AG09309 (cell line): ENCODE measurements at places on chromosomes 4 and X.

DNA sequence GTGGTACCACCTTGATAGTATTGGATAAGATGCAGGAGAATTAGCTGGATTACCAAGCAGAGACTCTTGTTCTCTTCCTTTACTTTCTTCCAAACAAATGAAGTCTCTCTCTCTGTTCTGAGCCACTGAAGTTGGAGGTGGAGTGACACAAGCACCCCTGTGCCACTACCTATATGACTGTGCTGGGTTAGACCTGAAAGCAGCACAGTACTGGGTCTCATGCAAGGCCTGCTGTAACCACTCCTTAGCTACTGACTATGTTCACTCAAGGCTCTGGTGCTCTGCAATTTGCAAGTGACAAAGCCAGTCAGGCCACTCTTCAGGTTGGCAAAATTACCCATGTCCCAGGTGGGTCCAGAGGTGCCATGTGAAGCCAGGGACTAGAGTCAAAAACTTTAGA is 389.6 kb upstream of the MAOA start:
- DNase-seq, result no peak

DNA sequence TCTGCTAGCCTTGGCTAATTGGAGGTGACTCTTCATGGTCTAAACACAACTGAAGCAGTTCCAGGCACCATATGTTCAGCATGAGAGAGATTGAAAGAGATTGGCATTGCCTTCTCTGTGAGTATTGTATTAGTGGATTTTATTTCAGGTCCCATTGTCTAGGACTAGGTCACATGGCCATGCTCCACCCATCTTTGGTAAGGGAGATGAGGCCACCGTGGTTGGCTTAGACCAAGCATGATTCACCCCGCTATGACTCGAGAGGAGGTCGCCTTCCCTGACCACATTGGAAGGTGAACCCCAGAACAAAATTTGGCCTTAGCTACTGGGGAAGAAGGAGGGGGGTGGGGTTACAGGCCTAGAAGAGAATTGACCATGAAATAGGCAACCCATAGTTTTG is 109.9 kb upstream of the BCOR start:
- DNase-seq, result no peak

GRCh38 chrX:1485033-1485432 is 32.3 kb upstream of the ASMTL start:
- no peak for DNase-seq

- no peak for DNase-seq
These were observed 123.7 kb downstream of the ARHGAP10 start for GRCh38 chr4:147855571-147856009.

GRCh38 chr4:173038192-173038896 is 130.3 kb upstream of the GALNT7 start:
- DNase-seq, result no peak

- DNase-seq, result no peak
These were observed 14.9 kb downstream of the SNX12 start for GRCh38 chrX:71053217-71053621.

- no peak for DNase-seq
These were observed 13.6 kb upstream of the PTTG2 start for GRCh38 chr4:37946503-37947179.

- DNase-seq, result no peak
These were observed 65.5 kb upstream of the FHDC1 start for GRCh38 chr4:152870606-152871005.

DNA sequence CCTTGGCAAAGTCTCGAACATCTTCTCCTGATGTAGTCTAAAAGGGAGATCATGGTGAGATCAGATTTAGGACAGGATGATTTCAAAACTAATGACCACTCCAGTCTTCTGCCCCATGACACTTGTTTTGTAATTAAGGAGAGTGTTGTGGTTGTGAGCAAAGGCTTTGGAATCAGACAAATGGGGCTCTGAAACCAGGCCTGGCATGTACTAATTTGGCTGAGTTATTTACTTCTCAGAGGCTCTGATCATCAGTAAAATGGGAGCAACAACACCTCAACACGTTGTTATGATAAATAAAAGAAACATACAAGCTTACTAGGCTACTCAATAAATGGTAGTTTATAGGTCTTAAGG is 106.9 kb upstream of the FTHL17 start:
- DNase-seq, result no peak

DNA sequence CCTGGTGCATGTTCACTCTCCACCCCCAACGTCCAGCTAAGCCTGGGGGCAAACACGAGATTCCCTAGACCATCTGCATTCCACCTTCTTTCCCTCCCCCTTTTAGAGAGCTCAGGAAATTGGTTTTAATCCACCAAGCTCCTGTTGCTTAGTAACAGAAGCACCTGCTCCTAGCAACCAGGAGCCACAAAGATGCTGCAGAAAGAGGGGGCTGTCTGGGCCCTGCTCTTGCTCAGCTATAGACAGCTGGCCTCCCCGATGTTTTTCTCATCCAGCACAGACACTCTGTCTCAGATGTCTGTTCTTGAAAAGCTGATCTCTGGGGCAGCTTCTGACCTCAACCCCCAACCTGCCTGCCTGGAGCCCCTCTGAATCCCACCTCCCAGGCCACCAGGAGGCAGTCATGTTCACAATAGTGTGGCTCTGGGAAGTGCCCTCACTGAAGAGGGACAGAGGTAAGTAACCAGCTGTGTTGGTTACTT is 71.5 kb downstream of the SLC16A2 start:
- no peak for DNase-seq

DNA sequence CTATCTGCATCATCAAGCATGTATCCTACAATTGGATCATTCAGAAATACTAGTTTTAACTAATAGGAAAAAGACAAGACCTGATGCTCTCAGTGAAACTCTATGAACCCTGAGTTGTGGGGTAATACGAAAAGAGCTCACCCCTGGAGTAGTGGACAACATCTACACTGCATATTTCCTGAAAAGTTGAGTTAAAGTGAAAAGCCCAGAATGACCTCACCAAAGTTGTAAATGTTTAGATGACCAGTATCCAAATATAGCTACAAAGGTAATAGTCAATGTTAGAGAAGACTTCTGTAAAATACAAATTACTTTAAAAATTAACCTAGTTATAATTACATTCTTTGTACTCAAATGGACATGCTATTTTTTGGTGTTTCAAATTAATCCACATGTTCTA is 52.8 kb upstream of the SRPX start:
- DNase-seq, result no peak
